Aorta (tissue), 5 donors: ENCODE measurements at places on chromosomes 2 and 18. TPM values are rescaled to one million over a fixed set of nuclear protein-coding genes. Genes with fewer than 3 reads are reported as not detected.

The XDH gene
- total RNA-seq, result not detected

The ADAM23 gene
- 4.2 TPM for total RNA-seq

The TEKT4 gene
- total RNA-seq, result not detected

- no peaks in the 10 kb centered on the region for H3K36me3 ChIP-seq
- no peak for DNase-seq
- H3K27ac ChIP-seq, result no peak overlapping the region
- H3K4me1 ChIP-seq, result no peaks in the 10 kb centered on the region
These were observed 12.0 kb downstream of the DNAJC10 start for GRCh38 chr2:182728014-182728413.

The MTX2 gene
- 18.5 TPM for total RNA-seq

DNA sequence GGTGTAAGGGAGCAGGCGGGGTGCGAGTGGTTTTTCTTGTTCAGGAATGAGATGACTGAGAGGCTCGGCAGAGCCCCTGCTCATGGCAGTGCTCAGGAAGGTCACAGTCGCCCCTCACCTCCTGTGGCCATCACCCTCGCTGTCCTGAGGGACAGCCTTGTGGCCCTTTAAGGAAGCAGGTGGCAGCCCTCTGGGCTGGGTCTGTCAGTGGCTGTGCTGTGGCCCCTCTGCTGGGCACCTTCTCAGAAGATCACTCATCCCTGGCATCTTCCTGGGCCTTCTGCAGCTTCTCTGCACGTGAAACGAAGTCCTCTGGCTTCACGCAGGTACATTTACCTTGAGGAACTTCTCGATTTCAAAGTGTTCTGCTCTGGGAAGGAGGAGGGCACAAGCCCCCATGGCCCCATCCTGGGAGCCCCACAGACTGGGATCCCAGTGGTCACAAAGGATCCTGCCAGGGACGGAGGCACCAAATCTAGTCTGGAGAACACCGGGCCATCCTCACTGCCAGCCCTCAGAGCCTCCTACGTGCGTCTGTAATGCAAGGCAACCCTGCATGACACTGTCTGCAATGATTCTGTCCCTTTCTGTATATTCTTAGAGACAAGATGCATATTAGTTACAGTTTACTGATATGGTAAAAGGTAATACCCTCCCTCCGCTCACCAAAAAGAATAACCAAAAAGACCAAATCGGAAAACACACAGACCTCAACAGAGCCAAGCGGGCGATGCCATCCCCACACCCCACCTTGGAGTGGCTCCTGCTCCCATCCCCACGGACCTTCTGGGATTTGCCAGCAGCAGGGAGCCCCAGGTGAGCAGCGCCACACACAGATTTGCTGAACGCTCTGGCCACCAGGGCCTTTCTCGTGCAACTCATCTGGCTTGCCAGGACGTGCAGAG, 25.9 kb upstream of the FAHD2A start:
- no peak overlapping the region for H3K27ac ChIP-seq
- no peaks in the 10 kb centered on the region for H3K36me3 ChIP-seq
- H3K27me3 ChIP-seq, result no peaks in the 10 kb centered on the region
- H3K4me3 ChIP-seq, result no peak overlapping the region

The RFX8 gene
- 0.96 TPM for total RNA-seq

The POTEJ gene
- not detected for total RNA-seq

GRCh38 chr2:104853534-104854497, at the start of gene POU3F3:
Gene POU3F3 (plus strand): TSS chr2:104854115. CDS start chr2:104855511, 1,396 bp downstream.
- H3K4me1 ChIP-seq, result no peaks in the 10 kb centered on the region
- H3K4me3 ChIP-seq, result peak within 1 kb of the TSS; percentile 45
- no peak within 1 kb of the TSS for H3K27ac ChIP-seq
- peak; percentile 88 for DNase-seq
- no peaks in the 10 kb centered on the region for H3K36me3 ChIP-seq

The CFAP65 gene
- not detected for total RNA-seq

- DNase-seq, result no peak
- no peaks in the 10 kb centered on the region for H3K36me3 ChIP-seq
These were observed 902.8 kb downstream of the DSC3 start for GRCh38 chr18:30139631-30140287.

The KLHL41 gene
- total RNA-seq, result 0.87 TPM

DNA sequence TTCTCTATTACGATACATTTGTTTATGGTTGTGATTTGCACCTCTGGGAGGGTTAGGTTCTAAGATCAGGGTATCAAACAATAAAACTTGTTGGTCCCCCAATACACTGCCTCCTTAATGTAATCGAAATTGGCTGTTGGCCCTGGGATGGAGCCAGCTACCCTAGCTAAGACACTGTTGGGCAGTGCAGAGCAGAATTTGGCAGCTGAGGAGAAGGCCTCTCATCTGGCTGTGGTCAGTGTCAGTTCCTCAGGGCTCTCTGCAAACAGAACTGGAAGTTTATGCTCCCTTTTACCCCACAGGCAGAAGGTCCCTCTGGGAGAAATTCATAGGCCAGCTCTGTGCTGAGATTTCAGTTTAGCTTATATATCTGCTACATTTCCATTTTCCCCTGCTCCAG, 8.6 kb upstream of the HAAO start:
- H3K27me3 ChIP-seq, result no peaks in the 10 kb centered on the region
- H3K27ac ChIP-seq, result peak overlapping the region; percentile 29
- H3K4me3 ChIP-seq, result no peak overlapping the region
- no peaks in the 10 kb centered on the region for H3K36me3 ChIP-seq
- DNase-seq, result no peak

DNA sequence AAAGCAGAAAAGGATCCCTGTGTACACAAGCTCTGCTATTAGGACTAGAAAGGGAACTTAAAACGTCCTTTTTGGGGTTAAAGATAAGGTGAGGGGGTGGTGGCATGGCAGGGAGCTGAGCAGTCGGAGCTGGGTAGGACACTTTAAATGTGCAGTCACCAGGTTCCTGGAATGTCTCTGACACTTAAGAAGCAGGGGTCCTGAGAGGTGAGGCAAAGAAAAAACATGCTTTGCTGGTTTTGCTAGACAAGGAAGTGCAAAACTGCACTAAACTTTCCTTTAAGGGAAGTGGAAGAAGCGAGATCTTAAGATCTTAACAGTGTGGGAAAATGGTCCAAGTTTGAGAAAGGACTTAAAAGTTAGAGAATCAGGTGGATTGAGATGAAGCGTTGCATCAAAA, 99.5 kb upstream of the MAP3K20 start:
- DNase-seq, result no peak
- H3K27ac ChIP-seq, result no peak overlapping the region
- H3K27me3 ChIP-seq, result no peaks in the 10 kb centered on the region
- no peak overlapping the region for H3K4me3 ChIP-seq

- no peaks in the 10 kb centered on the region for H3K4me1 ChIP-seq
- H3K27me3 ChIP-seq, result no peaks in the 10 kb centered on the region
- DNase-seq, result no peak
- H3K36me3 ChIP-seq, result no peaks in the 10 kb centered on the region
- no peak overlapping the region for H3K27ac ChIP-seq
These were observed 119.2 kb downstream of the PAX3 start for GRCh38 chr2:222179592-222179991.

The DNAH7 gene
- total RNA-seq, result 0.71 TPM

GRCh38 chr2:180057706-180058412, 50.8 kb upstream of the CWC22 start:
- no peak overlapping the region for H3K4me3 ChIP-seq
- no peak for DNase-seq
- H3K27me3 ChIP-seq, result no peaks in the 10 kb centered on the region
- no peaks in the 10 kb centered on the region for H3K36me3 ChIP-seq
- no peak overlapping the region for H3K27ac ChIP-seq

- no peaks in the 10 kb centered on the region for H3K36me3 ChIP-seq
- no peak for DNase-seq
- H3K27ac ChIP-seq, result no peak overlapping the region
- no peaks in the 10 kb centered on the region for H3K4me1 ChIP-seq
- no peak overlapping the region for H3K4me3 ChIP-seq
- no peaks in the 10 kb centered on the region for H3K27me3 ChIP-seq
These were observed 87.9 kb upstream of the ATG16L1 start for GRCh38 chr2:233163486-233164103.

GRCh38 chr2:44529448-44529847, 167.7 kb downstream of the CAMKMT start:
- no peak overlapping the region for H3K4me3 ChIP-seq
- no peaks in the 10 kb centered on the region for H3K27me3 ChIP-seq
- H3K27ac ChIP-seq, result no peak overlapping the region
- H3K36me3 ChIP-seq, result no peaks in the 10 kb centered on the region
- no peak for DNase-seq

The GULP1 gene
- 74.8 TPM for total RNA-seq

GRCh38 chr2:71689968-71690834, 236.8 kb downstream of the DYSF start:
- DNase-seq, result no peak
- H3K36me3 ChIP-seq, result no peaks in the 10 kb centered on the region
- no peak overlapping the region for H3K4me3 ChIP-seq

The INHA gene
- total RNA-seq, result 0.55 TPM
